ENCODE measurements at places on chromosomes 16 and 17.

GRCh38 chr16:29852654-29853053 lies 10.4 kb downstream of the CDIPT start:
- no peak for DNase-seq

DNA sequence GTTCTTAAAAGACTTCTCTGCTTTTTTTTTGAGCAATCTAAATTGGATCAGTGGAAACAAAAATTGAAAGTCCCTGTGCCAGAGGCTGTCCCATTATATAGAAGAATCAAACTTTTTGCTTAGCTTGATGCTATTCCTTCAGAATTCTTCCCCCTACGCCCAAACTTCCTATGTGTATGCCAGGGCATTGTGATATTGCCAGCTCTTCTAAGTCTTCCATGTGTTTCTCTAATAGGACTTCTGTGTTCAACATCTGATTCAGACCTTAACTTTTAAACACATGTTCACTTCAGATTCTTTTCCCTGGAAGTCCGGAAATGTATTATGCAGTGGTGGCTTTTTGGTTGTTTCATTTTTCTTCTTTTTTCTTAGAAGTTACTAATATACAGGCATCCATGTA lies 18.7 kb downstream of the PTRH2 start:
- DNase-seq: no peak

DNA sequence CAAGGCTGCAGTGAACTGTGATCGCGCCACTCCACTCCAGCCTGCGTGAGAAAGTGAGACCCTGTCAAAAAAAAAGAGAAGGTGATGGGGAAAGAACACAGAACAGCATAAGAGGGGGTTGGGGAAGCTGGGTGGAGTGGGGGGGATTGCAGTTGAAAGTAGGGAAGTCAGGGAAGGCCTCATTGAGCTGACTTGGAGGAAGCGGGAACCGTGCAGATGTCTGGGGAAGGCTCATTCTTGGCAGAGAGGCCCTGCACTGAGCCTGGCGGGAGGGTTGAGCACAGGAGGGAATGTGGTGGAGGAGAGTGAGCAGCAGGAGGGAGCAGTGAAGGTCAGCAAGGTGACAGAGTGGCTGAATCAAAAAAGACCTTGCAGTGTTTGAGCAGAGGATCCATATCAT lies 26.9 kb downstream of the IL4R start:
- no peak for DNase-seq

DNA sequence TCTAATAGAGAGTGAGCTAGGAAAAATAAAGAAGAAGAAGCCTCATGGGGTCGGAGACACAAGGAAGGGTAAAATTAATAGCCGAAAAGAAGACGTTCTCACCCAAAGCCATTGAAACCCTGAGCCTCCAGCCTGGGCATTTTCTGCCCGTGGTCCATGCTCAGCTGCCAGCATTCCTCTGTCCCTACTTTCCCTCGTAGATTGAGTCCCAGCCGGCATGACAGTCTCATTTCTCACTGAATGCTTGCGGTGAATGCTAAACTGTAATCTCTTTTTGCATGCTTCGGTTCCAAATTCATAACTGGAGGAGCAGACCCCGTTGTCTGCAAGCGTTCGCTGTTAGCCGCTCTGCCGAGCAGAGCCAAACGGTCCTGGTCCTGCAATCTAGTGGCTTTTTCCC lies 54.0 kb upstream of the COX10 start:
- DNase-seq: no peak

- DNase-seq: no peak
Measured at GRCh38 chr17:50816771-50817751, 18.3 kb upstream of the WFIKKN2 start.

DNA sequence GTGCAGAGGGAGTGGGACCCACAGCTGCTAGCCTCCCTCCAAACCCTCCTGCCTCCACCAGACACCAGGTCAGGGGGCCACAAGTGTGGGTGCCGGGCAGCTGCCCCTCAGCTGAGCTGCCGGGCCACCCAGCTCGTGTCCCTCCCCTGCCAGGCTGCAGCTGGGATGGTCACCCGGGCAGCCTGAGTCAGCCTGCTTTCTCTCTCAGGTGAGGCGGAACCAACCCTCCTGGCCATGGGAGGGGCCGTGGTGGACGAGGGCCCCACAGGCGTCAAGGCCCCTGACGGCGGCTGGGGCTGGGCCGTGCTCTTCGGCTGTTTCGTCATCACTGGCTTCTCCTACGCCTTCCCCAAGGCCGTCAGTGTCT lies 6.9 kb downstream of the SLC16A3 start:
- DNase-seq: no peak

GRCh38 chr16:70572050-70572925 lies 48.7 kb downstream of the SF3B3 start:
- DNase-seq: no peak

DNA sequence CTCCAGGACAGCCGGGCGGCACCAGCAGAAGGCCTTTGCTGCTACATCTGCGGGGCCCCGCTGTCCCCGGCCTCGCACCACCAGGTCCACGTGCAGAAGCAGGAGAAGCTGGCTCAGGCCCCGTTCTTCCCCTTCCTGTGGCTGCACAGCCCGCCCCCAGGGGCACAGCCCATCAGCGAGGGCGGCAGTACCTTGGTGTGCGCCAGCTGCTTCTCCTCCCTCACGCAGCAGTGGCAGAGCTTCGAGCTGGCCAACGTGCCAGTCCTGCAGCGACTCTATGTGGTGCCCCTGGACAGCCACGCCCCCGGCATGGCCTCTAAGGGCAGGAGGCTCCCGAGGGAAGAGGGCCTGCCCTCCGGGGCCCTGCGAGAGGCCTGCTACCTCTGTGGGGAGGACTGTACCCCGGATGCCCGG lies 58.3 kb upstream of the CIBAR2 start:
- DNase-seq: no peak

- no peak for DNase-seq
Measured at GRCh38 chr17:46986366-46986765, 7.3 kb upstream of the RPRML start.
